ENCODE measurements at places on chromosomes 2 and 18. TPM values are rescaled to one million over a fixed set of nuclear protein-coding genes. Genes with fewer than 3 reads are reported as not detected.

VWC2L gene
- not detected for total RNA-seq

CTIF gene
- total RNA-seq, result 24.2 TPM

NEB gene
- total RNA-seq, result 0.83 TPM

LYPD6B gene
- 6.6 TPM for total RNA-seq

NAB1 gene
- 36.7 TPM for total RNA-seq

MC4R gene
- not detected for total RNA-seq

RFX8 gene
- total RNA-seq, result not detected

ATP6V1C2 gene
- 17.3 TPM for total RNA-seq

KIAA1328 gene
- total RNA-seq, result 2.3 TPM

CCL20 gene
- 57.2 TPM for total RNA-seq

DNA sequence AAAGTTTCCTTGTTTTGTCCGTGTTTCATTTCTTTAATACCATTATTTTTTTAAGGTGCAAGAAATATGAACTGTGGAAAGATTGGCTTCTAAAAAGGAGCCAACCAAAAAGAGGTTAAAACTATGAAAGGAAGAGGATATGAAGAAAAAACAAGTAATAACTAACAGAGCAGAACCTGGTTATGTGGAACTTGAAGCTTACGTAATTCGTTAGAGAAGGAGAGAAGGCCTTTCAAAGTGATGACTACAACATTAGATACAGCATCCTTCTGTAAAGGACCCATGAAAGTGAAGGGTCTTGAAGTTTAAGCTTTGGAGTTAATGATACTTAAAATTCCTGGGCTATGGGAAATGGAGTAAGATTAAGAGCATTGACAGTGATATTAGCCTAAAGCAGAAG, 84.5 kb downstream of the ANKRD12 start:
- no peaks in the 10 kb centered on the region for H3K4me1 ChIP-seq
- H3K4me3 ChIP-seq, result no peak overlapping the region
- H3K36me3 ChIP-seq, result peaks cover 96% of the 10 kb centered on the region

- H3K4me3 ChIP-seq, result no peak overlapping the region
- H3K4me1 ChIP-seq, result peaks cover 17% of the 10 kb centered on the region
- no peaks in the 10 kb centered on the region for H3K27me3 ChIP-seq
- DNase-seq, result no peak
These were observed 127.7 kb downstream of the LRATD1 start for GRCh38 chr2:14760169-14760568.

DNA sequence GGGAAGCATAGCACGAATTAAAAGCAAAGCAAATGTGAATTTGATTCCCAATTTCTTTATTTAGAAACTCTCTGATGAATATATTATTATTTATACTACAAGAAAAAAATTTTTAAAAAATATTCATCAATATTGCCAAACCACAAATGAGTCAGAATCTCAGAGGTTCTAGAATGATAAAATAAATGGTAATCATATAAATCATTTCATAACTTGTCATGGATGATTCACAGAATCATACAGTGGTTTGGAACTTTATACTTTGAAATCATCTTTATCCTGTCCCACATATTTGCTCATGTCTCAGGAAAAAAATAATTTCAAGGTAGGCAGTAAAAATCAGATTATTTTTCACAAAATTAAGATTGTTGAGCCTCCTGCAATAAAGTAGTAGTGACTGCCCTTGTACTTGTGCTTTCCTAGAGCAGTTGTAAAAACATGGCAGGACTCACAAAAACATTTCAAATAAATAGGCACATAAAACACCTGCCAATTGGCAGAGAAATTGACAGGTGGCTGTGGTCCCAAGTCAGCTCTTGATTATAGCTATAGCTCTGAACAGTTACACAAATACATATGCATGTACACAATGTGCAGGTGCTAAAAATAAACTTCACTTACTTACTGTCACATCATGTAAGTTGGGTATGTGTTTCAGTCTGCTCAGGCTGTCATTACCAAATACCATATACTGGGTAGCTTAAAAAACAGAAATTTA, 273.9 kb upstream of the SESTD1 start:
- DNase-seq, result no peak
- no peak overlapping the region for H3K27ac ChIP-seq

- DNase-seq, result no peak
- H3K36me3 ChIP-seq, result no peaks in the 10 kb centered on the region
- no peak overlapping the region for H3K4me3 ChIP-seq
- H3K27ac ChIP-seq, result no peak overlapping the region
- H3K27me3 ChIP-seq, result no peaks in the 10 kb centered on the region
These were observed 168.4 kb upstream of the THUMPD2 start for GRCh38 chr2:39947294-39948015.

- no peak for DNase-seq
- H3K4me1 ChIP-seq, result no peaks in the 10 kb centered on the region
- H3K36me3 ChIP-seq, result no peaks in the 10 kb centered on the region
- H3K4me3 ChIP-seq, result no peak overlapping the region
- H3K27me3 ChIP-seq, result no peaks in the 10 kb centered on the region
These were observed 931.4 kb upstream of the ACVR2A start for GRCh38 chr2:146913476-146913875.

- H3K36me3 ChIP-seq, result no peaks in the 10 kb centered on the region
- no peak overlapping the region for H3K4me3 ChIP-seq
- DNase-seq, result no peak
- no peak overlapping the region for H3K27ac ChIP-seq
These were observed 33.0 kb downstream of the FARSB start for GRCh38 chr2:222622910-222623309.

DNA sequence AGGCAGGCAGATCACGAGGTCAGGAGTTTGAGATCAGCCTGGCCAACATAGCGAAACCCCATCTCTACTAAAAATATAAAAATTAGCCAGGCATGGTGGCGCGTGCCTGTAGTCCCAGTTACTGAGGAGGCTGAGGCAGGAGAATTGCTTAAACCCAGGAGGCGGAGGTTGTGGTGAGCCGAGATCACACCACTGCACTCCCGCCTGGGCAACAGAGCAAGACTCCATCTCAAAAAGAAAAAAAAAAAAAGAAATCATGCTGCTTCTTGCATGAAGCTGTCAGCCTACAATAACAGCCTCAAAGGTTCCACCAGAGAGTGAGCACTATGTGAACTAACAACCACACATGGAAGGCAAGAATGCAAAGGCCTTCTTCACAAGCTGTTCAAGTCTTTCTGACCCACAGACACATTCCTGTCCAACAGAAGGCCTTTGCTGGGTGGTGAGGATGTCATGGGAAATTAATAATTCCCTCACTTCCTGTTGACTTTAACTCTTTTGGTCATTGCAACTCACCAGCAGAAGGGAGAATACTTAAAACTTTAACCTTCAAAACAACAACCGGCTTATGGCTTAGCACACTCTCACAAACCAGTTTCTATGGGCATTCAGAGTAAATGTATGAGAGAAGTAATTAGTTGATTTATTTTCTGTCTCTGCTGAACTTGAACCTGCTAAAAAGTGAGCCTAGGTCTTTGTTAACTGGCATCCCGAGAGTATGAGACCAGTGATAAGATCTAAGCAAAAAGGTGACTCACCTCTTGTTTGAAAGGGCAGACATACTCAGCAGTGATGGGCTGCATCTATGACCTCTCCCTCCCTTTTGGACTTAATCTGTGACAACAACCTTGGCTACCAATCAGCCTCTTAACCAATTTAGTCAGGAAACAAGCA, 11.8 kb downstream of the PLEKHM3 start:
- no peaks in the 10 kb centered on the region for H3K4me1 ChIP-seq
- H3K4me3 ChIP-seq, result no peak overlapping the region
- no peak for DNase-seq
- H3K27me3 ChIP-seq, result no peaks in the 10 kb centered on the region
- H3K27ac ChIP-seq, result no peak overlapping the region

GRCh38 chr2:230974096-230974913, 21.6 kb upstream of the SPATA3 start:
- H3K4me1 ChIP-seq, result no peaks in the 10 kb centered on the region
- H3K27ac ChIP-seq, result peak overlapping the region; percentile 5
- peaks cover 16% of the 10 kb centered on the region for H3K27me3 ChIP-seq
- H3K4me3 ChIP-seq, result no peak overlapping the region
- H3K36me3 ChIP-seq, result no peaks in the 10 kb centered on the region
- DNase-seq, result no peak

DNA sequence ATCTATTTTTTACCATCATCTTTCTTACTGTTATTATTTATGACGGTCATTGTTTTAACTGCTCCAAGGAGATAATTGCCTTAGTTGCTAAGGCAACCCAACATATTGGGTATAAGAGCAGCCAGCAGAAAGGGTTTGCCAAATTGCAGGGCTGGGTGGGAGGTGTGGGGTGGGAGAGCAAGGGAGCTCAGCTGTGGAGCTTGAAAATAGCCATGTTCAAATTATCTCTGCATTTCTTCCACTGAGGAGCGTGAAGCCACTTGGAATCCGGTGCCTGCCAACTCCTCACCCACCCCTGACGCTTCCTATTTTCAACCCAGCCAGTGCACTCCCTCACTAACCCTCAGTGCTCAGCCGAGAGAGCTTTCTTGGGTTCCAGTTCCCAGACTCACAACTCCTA, 60.8 kb downstream of the SETBP1 start:
- H3K36me3 ChIP-seq, result no peaks in the 10 kb centered on the region
- no peaks in the 10 kb centered on the region for H3K4me1 ChIP-seq
- H3K27ac ChIP-seq, result no peak overlapping the region
- no peaks in the 10 kb centered on the region for H3K27me3 ChIP-seq

DNA sequence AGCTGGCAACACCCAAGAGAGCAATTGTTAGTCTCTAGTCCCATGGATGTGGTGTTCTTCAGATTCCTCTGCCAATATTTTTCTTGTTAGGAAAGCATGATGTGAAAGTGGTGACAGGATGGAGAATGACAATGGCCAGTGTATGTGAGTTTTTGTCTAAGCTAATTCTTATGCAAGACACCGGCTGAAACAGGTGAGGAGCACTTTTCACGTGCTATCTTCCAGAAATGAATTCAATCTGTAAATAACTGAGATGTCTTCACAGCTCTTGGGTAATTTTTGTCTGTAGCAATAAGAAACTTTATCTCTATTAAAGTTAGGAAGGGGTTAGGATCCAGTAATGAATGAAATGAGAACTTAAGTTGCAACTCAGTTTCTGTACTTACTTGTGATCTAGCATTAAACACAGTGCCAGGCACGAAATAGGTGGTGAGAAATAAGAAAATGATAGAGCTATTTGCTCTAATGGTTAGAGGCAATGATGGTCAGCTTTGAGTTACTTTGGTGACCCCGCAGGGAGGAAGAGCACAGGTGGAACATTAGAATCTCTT, 676 bp upstream of the AGPS start:
- no peaks in the 10 kb centered on the region for H3K36me3 ChIP-seq
- no peaks in the 10 kb centered on the region for H3K27me3 ChIP-seq
- no peaks in the 10 kb centered on the region for H3K4me1 ChIP-seq
- peak overlapping the region; percentile 72 for H3K27ac ChIP-seq
- no peak for DNase-seq
- H3K4me3 ChIP-seq, result peak overlapping the region; percentile 70
